ENCODE measurements at places on chromosomes 2 and 18.

GRCh38 chr2:168692132-168692744 is 110.2 kb upstream of the NOSTRIN start:
- DNase-seq, result no peak

GRCh38 chr18:56388571-56388970 is 249.8 kb downstream of the TXNL1 start:
- DNase-seq, result no peak

- DNase-seq, result no peak
Observed at GRCh38 chr2:168215813-168216212, 31.6 kb downstream of the STK39 start.

DNA sequence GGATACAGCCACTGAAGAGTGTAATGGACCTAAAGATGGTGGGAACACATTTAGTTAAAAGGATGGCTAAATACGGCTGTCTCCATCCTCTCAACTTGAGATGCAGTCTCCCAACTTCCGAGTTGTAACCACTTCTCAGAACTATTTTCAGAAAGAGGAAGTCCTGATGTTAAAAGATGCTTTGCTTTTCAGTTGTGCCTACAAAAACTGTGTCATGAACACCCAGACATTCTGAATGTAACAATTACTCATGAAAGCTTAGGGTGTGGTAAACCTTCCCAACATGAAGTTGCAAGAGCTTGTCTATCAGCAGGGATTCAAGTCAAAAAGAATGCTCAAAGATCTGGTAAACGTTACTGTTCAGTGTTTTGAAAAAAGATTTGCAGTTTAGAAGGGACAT is 147.9 kb downstream of the DOCK10 start:
- DNase-seq, result no peak

GRCh38 chr18:74397572-74397971 is 59.5 kb downstream of the DIPK1C start:
- no peak for DNase-seq

GRCh38 chr2:105393373-105394055 is 5.3 kb downstream of the FHL2 start:
- DNase-seq, result no peak

DNA sequence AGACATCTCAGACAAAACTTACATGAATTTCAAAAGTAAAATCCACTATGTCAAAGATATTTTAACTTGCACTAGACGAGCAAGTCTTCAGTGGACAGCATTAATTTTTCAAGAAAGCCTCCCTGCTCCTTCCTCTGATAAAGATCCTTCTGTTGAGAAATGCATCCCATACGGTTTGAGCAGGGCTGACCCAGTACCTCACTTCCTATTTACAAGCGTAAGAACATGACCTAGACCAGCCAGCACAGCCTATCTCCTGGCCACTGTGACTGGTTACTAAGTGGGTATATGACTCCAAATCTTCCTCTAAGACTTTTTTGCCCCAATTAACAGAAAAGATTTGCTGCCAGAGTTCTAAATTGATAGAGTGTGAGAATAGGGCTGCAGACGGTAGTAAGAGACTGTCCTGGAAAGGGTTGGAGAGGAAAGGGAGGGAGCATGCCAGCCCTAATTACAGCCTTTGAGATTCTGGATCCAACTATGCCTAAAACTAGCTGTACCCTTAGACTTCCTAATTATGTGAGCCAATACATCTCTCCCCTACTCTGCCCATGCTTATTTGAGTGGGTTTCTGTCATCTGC is 108.4 kb downstream of the PRELID3A start:
- DNase-seq, result no peak

GRCh38 chr2:196316050-196316430 is 144.7 kb upstream of the STK17B start:
- DNase-seq, result no peak

GRCh38 chr2:28047681-28048080 is 157.2 kb downstream of the BABAM2 start:
- DNase-seq, result no peak

GRCh38 chr2:47309952-47310800 is 92.8 kb upstream of the MSH2 start:
- no peak for DNase-seq
